Naive B cell (primary cell): ENCODE measurements at places on chromosomes 1 and 21.
A peak's percentile ranks its signal among the peaks of the same experiment; 100 is the strongest.

- peak; percentile 12 for DNase-seq
Measured at GRCh38 chr1:198520524-198521254, 19.8 kb downstream of the ATP6V1G3 start.

- DNase-seq = peak; percentile 62
Measured at GRCh38 chr1:52002038-52002917, 11.8 kb upstream of the RAB3B start.

- no peak for DNase-seq
Measured at GRCh38 chr1:204821476-204821875, 49.2 kb upstream of the NFASC start.

- no peak for DNase-seq
Measured at GRCh38 chr1:162702628-162703027, 70.4 kb downstream of the DDR2 start.

DNA sequence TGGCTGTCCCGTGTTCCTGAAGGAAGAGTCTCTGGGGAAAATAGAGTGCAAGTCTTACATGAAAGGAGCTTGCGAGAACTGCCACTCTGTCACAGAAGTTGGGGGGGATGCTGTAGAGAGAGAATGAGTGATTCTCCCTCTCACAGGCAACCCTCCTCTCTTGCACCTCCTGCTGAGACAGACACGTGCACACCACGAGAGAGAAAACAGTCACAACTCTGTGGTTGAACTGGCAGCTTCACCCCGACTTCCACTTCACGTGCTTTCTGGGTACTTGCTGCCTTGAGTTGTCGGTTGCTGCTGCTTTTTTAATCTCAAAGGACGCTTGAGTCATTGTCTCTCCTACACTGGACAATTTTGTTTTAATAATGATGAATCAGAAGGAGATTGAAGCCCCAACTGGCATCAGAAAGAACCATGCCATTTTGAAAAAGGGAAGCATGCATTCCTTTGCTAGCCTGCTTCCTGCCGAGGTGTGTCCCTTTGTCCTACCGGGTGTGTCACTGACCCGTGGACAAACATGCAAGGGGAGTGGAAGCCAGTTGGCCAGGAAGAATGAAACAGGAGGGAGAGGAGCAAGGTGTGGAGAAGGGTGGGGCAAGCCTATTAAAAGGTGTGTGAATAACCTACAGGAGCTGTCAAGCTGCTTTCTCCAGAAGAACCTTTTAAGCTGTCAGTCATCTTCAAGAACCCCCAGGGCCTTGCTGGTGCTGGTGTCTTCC, 164.2 kb downstream of the CACNA1E start:
- DNase-seq = no peak
